T-helper 9 cell (primary cell): ENCODE measurements at places on chromosomes 16 and 17.

DNA sequence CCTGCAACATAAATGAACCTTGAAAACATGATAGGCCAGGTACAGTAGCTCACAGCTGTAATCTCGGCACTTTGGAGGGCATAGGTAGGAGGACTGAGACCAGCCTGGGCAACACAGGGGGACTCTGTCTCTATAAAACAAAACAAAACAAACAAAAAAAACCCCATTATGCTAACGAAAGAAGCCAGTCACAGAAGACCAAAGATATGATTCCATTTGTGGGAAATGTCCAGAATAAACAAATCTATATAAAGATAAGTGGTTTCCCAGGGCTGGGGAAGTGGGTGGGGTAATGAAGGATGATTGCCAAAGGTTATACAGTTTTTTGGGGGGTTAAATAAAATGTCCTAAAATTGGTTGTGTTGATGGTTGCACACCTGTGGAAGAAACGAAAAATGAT is 36.5 kb upstream of the SIAH1 start:
- DNase-seq: no peak

- no peak for DNase-seq
Observed at GRCh38 chr17:550041-550398, 164.6 kb downstream of the VPS53 start.

- DNase-seq: no peak
Observed at GRCh38 chr16:85653290-85653891, 35.4 kb downstream of the GINS2 start.

DNA sequence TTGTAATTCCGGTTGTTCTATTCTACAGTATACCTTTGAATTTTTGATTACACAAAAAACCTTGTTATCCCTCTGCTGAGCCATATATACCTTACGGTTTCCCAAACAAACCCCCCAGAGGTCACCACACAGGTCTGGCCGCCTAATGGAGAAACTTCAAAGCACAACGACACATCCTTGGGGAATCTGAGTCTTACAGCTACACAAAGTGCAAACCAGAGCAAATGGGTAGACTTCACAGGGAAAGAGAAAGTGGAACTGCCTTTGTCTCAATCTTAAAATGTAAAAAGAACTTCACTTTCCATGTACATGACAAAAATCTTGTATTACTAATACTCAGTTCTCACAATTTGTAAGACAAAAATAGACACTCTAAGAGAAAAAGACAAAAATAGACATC is 2.7 kb downstream of the FBXO31 start:
- no peak for DNase-seq

DNA sequence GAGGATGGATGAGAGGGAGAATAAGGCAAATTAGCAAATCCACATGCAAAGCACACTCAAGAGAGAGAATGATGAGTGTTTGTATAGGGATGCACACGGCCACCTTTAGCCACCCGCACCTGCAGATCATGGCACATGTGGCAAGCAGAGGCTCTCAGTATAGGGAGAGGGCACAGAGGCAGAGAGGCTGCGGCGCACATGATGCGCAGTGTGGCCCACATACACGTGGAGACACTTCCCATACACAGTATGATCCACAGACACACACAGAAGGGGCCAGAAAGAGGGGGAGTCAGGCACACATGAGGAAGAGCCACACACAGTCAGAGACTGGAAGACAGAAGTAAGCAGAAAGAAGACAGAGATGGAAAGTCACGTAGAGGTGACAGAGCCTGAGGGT is 6.5 kb upstream of the CHD3 start:
- DNase-seq: no peak

GRCh38 chr16:2415085-2415484 is 14.2 kb upstream of the CCNF start:
- no peak for DNase-seq

GRCh38 chr16:53071748-53072301 is 17.0 kb downstream of the CHD9 start:
- no peak for DNase-seq

GRCh38 chr17:36825113-36825512 is 112.2 kb upstream of the LHX1 start:
- DNase-seq: no peak

DNA sequence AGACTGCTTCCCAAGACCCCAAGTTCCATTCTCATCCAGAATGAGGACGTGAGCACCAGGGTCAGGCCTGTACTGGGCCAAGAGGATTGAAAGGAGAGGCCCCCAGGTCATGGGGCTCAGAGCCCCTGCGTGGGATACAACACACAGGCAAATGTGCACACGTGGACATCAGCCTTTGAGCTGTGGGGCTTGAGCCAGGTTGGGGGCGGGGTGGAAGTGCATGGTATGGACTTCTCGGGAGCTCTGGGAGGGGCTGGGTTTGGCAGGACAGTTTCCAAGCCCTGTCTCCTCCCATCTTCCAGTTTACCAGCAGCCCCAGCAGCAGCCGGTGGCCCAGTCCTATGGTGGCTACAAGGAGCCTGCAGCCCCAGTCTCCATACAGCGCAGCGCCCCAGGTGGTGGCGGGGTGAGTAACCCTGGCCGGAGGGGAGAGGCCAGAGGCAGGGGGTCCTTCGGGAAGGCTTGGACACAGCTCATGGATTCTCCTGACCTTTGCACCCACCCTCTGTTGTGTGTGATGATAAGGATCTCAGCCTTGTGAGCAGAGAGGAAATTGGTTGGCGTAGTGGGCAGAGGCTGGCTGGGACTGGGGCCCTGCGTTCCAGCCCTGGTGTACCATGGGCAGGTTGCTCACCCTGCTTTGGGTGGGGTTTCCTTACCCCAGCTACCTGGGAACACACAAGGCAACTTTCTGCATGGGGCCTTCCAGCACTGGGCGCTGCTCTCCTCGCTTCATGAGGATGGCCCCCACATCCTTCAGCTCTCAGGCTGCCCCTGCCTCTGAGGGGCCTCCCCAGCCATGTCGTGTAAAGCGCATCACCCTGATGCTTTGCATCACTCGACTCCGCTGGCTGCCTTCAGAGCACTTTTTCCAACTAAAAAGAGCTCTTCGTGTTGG is 10.4 kb upstream of the LASP1NB start:
- DNase-seq: no peak

DNA sequence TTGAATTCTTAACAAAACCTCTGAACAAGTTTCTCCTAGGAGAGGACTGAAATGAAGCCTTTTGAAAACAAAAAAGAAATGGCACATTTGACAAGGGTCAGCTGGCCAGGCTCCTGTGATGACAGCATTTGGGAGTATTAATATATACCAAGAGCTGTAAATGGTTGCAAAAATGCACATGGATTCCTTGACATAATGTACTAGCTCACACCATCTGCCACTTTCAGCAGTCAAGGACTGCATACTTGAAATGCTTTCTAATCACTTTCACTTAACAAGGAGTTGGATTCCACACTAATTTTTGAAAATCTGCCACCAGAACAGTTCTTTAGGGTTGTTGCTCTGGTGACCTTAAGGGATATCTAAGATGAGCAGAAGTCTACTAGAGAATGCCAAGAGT is 236.7 kb upstream of the TOX3 start:
- no peak for DNase-seq

DNA sequence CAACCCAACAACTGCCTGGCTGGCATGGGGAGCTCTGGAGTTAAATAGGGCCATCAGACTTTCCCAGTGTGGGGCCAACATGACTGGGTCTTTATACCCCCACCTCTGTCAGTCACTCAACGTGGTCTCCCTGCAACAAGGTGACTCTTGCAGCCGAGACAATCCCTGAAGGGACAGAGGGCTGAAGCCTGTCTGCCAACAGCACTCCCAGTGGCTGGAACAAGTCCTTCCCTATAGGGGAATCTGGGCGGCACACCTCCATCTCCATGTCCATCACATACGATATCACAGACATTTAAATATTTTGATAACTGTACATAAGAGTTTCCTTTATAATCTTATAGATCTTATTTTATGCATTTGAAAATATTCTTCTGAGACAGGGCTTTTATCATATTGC is 4.8 kb upstream of the MAPT start:
- DNase-seq: no peak

- DNase-seq: no peak
Observed at GRCh38 chr17:12953156-12953555, 64.7 kb downstream of the ELAC2 start.

GRCh38 chr17:9259419-9259818 is 238.1 kb downstream of the NTN1 start:
- no peak for DNase-seq

- no peak for DNase-seq
Observed at GRCh38 chr17:81338274-81339190, 43.4 kb upstream of the SLC38A10 start.

DNA sequence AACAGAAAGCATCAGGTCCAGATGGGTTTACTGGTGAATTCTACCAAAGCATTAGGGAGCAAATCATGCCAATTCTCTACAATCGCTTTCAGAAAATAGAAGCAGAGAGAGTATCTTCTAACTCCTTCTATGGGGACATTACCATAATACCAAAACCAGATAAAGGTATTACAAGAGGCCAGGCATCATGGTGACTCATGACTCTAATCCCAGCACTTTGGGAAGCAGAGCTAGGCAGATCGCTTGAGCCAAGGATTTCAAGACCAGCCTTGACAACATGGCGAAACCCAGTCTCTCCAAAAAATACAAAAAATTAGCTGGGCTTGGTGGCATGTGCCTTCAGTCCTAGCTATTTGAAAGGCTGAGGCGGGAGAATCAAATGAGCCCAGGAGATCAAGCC is 23.0 kb downstream of the HBQ1 start:
- no peak for DNase-seq

GRCh38 chr17:76755285-76755684 is 17.4 kb downstream of the MFSD11 start:
- no peak for DNase-seq

GRCh38 chr17:34820922-34821321 is 140.3 kb downstream of the CCT6B start:
- DNase-seq: no peak

DNA sequence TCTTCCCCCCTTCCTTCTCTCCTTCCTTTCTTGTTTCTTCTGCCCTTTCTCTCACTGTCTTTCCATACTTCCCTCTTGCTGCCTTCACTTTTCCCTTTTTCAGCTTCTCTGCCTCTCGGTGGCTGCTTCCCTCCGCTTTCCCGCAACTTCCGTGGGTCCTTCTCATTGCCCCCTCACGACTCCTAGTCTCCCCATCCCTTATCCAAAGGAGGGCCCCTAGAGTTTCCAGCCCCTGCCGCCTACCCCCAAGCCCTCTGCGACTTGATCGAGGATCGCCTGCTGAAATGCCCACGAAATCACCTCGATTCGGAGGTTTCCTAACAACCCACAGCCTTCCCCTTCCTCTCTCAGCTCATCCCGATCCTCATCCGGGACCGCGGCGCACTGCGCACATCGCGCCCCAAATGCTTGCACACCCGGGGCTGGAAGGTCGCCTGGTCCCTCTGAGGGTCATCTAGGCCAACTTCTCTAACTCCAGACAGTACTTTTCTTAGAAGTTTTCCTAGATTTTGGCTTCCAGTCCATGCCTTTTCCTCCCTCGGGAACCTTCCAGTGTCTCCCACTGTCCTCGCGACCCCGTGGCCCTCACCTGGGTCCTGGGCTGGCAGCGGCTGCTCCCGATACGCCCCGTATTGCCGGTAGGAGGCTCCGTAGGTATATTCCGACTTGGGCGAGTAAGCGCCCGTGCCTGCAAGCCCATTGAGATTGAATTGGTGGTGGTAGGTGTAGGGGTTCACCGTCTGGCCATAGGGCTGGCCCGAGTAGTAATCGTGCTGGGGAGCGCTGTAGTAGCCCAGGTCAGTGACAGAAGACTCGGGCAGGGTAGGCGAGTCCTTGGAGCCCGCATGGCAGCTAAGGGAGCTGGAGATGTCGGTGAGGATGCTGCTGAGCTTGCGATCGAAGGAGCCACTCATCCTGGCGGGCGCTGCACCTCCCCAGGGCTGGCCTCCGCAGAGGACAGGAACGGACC is 654 bp downstream of the DLX3 start:
- no peak for DNase-seq

- no peak for DNase-seq
Observed at GRCh38 chr17:43018932-43019331, 3.3 kb downstream of the VAT1 start.

GRCh38 chr16:29025218-29025617 is 40.4 kb downstream of the LAT start:
- DNase-seq: no peak

DNA sequence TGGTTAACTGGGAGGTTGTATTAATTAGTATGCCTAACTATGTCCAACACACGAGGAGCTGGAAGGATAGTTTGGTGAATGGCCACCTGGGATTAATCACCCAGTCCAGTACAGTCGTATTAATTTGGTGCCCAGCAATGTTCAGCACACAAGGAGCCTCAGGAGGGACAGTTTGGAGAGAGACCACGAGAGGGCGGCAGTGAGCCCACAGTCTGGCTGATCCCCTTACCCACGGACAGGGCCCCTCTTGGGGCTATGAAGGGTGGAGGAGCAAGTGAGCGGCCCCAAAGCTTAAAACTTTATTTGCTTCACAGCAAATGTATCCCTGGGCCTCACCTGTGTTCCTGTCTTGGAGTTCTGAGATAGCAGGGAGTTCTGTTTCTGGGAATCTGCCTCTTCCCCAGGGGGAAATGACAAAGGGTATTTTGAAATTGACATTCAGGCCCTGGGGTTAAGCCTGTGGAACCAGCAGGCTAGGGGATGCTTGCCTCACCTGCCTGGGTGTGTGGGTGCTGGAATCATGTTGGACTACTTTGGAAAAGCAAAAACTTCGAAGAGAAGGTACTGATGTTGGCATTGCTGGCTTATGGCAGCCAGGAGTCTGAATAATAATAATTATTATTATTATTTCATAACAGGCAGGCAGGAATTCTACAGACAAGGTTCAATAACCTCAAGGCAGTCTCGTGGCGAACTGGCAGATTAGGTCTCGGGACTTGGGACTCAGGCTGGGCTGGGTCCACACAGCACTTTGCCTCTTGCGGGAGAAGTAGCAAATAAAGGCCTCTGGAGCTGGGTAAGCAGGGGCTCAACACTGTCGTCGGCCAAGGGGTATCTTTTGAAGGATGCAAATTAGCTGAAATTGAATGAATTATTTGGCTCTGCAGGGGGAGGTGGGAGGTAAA is 227.6 kb upstream of the ASIC2 start:
- peak; percentile 13 for DNase-seq

- DNase-seq: no peak
Observed at GRCh38 chr17:77045441-77046041, 95.2 kb upstream of the SEC14L1 start.

DNA sequence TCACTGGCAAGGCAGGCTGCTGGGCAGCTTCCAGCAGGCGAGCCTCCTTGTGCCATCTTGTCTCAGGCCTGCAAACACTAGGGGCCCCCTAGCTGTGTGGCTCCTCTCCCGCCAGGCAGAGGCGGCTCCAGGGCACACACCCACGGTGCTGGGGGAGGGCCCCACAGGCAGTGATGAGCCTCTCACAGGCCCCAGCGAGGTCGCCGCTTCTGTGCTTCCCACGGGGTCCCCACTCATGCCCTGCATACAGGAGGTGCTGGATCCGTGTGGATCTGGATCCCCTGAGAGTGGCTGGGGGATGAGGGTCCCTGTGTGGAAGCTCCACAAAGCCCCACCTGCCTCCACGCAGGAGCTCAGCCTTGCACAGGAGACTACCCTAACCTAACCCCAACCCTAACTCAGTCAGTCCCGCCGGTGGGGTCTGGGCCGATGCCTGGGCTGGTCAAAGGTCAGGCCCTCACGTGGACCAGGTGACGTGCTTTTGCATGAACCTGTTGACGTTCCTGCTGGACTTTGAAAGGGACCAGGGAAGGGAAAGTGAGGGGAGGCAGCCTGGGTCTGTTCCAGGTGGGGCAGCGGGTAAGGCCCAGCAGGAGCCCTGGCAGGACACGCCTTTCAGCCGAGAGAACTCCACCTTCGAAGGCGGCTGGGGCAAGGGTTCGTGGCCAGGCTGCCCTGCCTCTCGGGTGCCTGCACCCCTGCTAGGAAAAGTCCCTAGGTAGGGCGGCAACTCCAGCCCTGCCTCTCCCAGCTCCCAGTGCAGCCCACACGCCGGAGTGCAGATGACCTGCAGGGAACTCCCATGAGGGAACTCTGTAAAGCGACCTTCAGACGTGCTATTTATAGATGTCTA is 5.2 kb downstream of the SECTM1 start:
- no peak for DNase-seq
